ENCODE measurements at places on chromosomes 1 and 21. TPM values are rescaled to one million over a fixed set of nuclear protein-coding genes. Genes with fewer than 3 reads are reported as not detected.

GRCh38 chr1:116808200-116808847, 54.1 kb downstream of the CD2 start:
- no peak for DNase-seq

The SERINC2 gene
- total RNA-seq: 12.1 TPM

The BCL2L15 gene
- total RNA-seq: 0.41 TPM

The RGS5 gene
- total RNA-seq: 35.8 TPM

The MAP10 gene
- 4.8 TPM for total RNA-seq

DNA sequence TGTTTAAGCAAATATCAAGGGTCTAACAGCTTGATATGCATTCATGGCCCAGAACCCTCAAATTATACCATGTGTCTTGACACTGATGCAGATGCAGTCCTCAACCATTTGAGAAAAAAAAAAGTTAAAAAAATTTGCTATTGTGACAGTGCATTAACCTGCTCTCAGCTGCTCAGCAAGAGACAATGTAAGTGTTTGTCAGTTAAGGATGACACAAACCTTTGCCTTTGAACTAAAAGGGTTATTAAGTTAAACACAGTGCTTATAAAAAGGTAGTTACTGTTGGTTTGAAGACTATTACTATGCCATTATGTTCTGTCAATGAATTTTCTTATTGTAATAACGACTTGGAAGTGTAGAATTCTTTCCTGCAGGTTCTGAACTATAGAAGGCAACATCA, 655.6 kb upstream of the NEGR1 start:
- no peak for DNase-seq

The NBPF10 gene
- 2.9 TPM for total RNA-seq

The KIAA1614 gene
- total RNA-seq: 10.2 TPM

The BCAR3 gene
- total RNA-seq: 22.7 TPM

All from tongue (tissue), 3 donors.